ENCODE measurements at places on chromosomes 11 and 22.

DNA sequence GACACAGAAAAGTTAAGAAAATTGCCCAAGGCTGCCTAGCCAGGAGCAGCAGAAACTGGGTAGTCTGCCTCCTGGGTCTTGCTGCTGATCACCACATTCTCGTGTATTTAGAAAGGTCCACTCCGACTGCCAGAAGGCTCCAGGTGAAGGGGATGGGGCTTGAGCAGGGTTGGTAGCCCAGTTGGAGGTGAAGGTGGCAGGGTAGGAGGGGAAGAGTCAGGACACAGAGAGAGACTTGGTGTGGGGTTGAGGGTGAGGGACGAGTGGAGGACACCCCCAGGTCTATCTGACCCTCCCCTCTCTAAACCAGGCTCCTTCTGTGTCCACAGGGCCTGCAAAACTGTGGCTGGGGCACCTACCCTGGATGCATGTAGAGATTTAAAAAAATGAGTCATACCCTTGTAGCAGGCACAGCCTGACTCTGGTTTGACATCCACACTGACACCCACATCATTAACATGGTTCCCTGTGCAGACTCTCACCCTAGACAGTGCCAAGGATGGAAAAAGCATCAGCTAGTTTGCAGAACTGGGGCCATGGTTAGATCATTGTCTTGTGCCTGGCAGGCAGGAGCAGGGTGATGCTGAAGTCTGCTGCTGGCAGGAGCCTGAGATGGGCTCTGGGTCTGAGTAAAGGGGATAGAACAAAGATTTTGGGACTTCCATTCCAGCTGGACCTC lies 273.2 kb downstream of the TENM4 start:
- DNase-seq = no peak

DNA sequence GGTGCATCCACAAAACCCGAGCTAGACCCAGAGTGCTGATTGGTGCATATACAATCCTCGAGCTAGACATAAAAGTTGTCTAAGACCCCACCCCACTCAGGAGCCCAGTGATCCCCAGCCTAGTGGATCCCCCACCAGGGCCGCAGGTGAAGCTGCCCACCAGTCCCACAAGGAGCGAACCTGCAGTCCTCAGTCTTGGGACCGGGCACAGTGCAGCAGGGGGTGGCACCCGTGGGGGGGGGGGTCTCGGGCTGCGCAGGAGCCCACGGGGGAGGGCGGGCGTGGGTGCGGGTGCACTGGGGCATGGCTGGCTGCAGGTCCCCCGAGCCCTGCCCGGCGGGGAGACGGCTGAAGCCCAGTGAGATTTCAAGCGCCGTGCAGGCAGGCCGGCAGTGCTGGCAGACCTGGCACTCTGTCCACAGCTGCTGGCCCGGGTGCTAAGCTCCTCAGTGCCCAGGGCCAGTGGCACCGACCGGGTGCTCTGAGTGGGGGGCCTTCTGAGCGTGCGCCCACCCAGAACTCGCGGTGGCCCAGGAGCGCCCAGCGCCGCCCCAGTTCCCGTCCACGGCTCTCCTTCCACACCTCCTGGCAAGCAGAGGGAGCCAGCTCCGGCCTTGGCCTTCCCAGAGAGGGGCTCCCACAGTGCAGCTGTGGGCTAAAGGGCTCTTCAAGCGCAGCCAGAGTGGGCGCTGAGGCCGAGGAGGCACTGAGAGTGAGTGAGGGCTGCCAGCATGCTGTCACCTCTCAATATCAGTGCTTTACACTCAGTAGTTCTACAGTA lies 989.1 kb downstream of the FAM181B start:
- DNase-seq = no peak

DNA sequence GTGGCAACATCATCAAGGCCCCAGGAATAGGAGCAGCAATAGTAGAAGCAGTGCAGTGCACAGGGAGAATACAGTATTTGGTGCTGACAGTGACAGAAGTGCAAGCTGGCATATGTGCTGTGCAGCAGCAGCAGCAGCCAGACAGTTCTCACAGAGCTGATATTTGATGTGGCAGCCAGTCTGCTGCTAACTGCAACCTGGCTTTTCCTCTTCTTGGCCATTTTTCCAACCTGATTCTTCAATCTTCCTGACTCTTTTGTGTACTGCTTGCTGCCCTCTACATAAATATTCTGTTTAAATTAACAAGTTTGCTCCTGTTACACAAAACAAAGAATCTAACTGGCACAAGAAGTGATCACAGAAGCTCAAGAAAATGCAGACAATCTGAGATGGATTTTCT lies 102.0 kb downstream of the CASP12 start:
- DNase-seq = no peak

DNA sequence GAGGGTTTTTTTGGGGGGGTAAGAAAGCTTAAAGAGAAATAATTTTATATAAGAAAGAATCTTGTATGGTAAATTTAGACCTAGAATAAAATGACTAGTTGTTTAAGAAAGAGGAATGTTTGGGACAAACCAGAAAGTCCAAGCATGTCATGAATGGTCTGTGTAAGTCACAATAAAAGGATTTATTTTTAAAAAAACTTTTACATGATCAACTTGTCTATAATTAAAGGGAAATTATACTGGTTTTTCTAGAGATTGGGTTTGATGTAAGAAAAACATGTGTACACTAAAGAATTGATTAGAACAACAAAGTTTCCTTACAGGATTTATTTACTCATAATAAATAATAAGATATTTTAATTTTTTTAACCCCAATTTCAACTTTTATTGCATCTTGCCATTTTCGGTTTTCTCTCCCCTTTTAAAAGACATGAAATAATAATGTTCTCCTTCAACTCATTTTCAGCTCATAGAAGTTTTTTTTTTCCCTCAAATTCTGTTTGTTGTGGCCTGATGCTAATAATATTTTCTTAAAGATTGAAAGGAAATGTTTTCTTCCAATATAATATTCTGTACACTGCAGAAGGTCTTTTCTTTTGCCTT lies 35.4 kb upstream of the INCENP start:
- DNase-seq = no peak

DNA sequence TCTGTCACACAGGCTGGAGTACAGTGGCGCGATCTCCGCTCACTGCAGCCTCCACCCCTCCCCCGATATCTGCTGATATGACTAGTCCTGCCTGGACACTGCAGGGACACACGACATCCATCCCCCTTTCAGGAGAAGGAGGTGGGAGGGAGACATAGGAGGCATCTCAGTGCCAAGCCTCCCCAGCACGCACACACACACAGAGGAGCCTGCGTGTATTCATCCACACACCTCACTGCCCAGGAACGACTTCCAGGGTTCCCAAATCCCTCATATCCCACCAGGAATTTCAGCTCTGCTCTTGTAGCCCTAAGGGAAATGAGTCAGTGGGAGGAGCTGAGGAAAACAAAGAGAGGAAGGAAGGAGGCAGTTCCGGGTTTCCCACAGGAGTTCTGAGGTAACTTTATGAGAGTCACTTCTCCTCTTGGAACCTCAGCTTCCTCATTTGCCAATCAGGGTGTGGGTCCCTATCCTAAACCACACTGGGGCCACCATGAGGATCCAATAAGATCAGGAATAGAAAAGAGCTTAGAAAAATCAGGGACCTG lies 37.2 kb upstream of the ACER3 start:
- DNase-seq = peak; percentile 94

- no peak for DNase-seq
Measured at GRCh38 chr22:44956840-44957767, 52.7 kb downstream of the PHF21B start.

DNA sequence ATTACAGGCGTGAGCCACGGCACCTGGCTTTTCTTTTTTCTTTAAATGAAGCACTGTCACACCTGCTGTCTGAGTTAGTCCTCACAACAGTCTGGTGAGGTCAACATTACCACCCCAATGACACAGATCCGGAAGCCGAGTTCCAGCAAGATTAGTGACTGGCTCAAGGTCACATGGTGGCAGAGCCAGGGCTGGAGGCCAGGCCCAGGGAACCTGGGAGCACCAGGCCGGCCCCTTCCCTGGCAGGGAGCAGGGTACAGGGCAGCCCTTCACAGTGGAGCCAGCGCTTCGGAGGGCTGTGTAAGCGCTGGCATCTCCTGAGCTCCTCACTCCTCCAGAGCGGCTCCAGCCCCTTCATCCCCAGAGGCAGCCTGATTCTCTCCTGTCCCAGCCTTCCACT lies 118.7 kb downstream of the ST3GAL4 start:
- no peak for DNase-seq

GRCh38 chr11:106161775-106162634 lies 84.5 kb downstream of the AASDHPPT start:
- DNase-seq = no peak

DNA sequence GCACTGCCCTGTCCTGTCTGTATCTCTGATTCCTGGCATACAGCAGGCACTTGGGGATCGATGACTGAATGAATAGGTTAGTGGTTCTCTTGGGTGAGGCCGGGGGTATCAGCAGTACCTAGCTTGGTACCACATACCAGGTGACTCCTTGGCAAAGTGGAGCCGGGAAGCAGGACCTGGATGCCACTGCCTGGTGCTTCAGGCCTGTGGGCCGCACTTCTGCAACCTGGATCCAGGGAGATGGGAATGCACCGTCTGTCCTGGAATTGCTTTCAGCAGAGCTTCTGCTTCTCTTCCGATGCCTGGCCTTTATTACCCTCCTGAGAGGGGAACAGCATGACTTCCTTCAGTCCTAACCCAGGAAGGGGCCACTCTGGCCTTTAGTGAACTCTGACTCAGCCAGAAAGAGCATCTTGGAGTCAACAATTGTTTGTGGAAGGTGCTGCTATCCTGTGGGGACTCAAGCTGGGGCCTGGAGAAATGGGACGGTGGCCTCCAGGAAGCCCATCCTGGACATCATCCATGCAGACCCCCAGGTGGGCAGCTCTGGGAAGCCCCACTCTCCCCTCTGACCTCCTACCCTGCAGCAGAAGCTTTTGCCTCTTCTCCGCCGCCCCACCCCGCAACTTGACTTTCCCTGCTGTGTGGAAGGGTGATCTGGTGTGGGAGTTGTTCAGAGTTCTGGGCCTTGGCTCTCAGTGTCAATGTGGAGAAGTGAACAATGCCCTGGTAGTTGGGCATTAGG lies 5.1 kb downstream of the CD82 start:
- no peak for DNase-seq

DNA sequence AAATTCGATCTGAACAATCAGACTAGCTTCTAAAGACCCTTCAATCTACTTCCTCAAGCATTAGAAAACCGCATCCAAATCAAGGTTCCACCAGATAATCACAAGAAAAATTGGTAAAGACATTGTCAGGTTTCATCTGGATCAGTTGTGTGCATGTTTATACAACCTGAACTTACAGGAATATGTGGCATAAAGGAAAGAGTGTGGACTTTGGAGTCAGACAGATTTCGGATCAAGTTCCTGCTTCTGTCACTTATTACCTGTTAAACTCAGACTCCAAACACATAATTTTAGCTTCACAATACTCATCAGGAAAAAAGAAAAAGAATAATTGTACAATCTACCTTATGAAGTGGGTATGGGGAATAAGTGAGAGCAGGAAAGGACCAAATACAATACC lies 80.5 kb downstream of the MPPED2 start:
- DNase-seq = no peak

GRCh38 chr11:90251599-90251998 lies 28.8 kb upstream of the CHORDC1 start:
- no peak for DNase-seq

- peak; percentile 18 for DNase-seq
Measured at GRCh38 chr11:74839971-74840370, 91.3 kb downstream of the RNF169 start.

DNA sequence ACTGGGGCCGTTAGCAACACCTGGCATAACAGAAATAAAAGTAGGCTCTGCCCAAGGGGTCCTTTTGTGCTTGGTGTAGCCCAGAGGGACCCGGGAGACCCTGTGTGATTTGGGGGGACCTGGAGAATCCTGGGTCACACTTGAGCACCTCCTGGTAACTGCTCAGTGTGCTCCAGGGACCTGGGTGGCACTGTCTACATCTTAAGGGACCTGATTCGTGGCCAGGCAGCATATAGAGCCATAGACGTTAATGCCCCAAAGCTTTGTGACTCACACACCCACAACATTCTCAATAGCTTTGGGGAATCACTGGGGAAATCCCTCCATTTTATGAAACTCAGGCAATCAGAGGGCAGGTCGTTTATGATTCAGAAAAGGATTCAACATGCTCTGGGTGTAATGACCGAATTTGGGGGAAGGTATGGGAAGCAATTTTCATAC lies 3.6 kb upstream of the IGF2 start:
- DNase-seq = peak; percentile 50

- DNase-seq = no peak
Measured at GRCh38 chr11:13318498-13319295, 41.1 kb downstream of the BMAL1 start.

GRCh38 chr11:67670316-67671210 lies 3.9 kb downstream of the ALDH3B2 start:
- DNase-seq = no peak

- no peak for DNase-seq
Measured at GRCh38 chr11:116544721-116545120, 228.1 kb downstream of the BUD13 start.

All from fibroblast of pulmonary artery (primary cell).